ENCODE measurements at places on chromosomes 2 and 18.

DNA sequence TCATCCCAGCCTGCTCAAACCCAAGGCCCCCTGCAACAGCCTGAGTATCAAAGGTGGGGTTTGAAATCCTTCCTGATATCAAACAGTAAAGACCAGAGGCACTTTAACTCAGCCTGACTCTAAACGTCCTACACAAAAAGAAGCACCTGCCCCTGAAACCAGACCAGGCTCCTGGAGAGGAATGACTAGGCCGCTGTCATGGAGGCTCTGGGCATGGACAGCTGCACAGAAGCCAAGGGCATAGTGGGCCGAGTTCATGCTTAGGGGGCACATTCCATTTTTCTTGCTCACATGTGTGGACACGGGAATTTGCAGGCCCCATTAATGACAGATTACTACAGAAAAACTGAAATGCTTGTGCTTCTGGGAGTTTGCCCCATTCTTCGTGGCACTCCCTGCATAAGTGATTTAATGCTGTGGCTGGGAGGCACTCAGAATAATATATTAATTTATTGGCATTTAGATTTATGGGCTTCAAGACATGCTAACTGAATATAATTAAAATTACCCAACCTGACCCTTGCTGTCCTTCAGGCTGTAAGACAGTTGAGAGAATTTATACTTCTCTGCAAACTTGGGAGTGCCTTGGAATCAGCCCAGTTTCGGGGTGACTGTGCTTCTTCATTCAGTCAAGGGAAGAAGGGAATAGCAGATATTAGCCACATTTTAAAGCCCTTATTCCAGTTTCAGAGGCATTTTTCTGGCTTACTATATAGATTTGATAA is 105.5 kb downstream of the GYPC start:
- no peak for DNase-seq

DNA sequence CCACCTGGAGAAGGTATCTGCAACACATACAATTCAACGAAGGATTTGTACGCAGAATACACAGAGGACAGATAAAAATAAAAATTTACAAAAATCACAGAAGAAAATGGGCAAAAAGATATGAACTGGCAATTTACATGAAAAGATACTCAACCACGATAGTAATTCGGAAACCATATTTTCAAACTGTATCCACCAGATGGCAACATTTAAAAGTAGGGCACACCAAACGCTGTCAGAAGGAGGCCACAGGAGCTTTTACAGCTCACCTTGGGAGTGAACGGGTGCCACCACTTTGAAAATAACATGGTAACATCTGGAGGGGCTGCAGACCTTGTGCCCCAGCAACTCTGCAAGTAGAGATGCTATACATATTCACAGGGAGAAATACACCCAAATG is 9.8 kb downstream of the KIF1A start:
- no peak for DNase-seq

DNA sequence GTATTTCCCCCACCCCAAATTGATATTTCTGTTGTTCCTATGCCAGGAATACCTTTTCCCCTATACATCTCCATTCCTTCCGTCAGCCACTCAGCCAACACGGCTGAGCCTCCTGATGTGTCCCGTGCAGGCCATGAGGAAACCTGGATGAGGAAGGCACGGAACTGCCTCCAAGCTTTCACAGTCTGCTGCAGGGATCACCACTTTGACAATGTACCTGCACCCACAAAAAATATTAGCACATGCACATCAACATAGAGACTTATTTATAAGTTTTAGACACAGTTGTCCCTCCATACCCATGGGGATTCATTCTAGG is 101.4 kb upstream of the PPP1CB start:
- DNase-seq = no peak

DNA sequence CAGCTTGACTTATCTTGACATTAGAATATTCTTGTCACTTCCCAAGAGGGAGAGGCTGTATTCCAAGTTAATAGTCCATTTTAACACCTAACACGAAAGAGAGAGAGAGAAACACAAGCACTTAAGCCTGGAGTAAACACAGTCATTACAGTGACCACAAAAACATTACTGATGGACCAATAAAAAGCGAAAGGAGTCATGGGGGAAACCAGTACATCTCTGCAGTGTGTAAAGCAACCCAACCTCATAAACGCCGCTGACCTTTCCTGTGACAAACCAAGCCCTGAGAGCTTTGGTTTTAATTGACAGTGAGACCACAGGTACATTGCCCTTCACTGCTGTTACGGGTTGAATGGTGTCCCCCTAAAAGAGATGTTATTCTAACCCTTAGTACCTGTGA is 78.3 kb downstream of the SMAD4 start:
- no peak for DNase-seq

DNA sequence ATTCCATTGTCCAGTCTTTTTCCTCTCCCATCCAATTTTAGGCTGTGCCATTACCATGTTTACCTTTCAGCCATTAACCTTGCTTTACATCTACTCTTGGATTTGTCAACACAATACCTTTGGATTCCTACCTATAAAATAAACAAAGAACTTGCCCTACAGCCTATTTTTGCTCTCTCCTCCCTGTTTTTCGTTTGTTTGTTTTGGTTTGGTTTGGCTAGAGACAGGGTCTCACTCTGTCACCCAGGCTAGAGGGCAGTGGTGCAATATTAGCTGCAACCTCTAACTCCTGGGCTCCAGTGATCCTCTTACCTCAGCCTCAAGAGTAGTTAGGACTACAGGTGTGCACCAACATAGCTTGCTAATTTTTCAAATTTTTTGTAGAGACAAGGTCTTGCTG is 76.1 kb downstream of the SP100 start:
- DNase-seq = no peak

GRCh38 chr2:28231110-28231631 is 161.5 kb upstream of the FOSL2 start:
- DNase-seq = peak; percentile 53

DNA sequence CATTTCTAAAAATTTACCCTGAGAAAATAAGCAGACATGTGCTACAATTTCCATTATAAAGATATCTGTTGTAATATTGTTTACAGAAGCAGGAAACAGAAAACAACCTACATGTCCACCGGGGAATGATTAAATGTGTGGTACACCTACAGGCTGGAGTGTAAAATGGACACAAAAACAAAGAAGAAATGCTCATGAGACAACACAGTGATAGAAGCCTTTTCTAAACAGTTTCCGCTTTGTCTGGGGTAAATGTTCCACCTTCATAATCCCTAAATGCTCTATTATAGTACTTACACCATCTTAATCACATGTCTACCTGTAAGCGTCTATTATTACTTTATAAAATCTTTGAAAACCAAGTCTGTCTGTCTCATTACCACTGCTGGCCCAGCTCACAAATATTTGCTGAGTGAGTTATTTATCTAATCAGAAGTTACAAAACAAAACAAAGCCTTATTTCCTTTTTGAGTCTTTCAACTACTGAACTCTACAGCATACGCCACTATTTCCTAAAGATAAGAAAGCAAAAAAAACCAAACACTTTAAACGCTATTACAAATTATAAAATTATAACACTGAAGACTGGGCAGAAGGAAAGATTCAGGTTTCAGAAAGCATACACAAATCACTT is 95.3 kb downstream of the PIGN start:
- no peak for DNase-seq

GRCh38 chr2:71532327-71532726 is 79.0 kb downstream of the DYSF start:
- DNase-seq = no peak
